Upper lobe of left lung (tissue), 6 donors: ENCODE measurements at places on chromosomes 3 and 15. TPM values are rescaled to one million over a fixed set of nuclear protein-coding genes. Genes with fewer than 3 reads are reported as not detected.

- DNase-seq: peak; percentile 15
Measured at GRCh38 chr3:111712294-111713167, 117.4 kb upstream of the ZBED2 start.

Gene TMEM108
- 3.1 TPM for total RNA-seq

DNA sequence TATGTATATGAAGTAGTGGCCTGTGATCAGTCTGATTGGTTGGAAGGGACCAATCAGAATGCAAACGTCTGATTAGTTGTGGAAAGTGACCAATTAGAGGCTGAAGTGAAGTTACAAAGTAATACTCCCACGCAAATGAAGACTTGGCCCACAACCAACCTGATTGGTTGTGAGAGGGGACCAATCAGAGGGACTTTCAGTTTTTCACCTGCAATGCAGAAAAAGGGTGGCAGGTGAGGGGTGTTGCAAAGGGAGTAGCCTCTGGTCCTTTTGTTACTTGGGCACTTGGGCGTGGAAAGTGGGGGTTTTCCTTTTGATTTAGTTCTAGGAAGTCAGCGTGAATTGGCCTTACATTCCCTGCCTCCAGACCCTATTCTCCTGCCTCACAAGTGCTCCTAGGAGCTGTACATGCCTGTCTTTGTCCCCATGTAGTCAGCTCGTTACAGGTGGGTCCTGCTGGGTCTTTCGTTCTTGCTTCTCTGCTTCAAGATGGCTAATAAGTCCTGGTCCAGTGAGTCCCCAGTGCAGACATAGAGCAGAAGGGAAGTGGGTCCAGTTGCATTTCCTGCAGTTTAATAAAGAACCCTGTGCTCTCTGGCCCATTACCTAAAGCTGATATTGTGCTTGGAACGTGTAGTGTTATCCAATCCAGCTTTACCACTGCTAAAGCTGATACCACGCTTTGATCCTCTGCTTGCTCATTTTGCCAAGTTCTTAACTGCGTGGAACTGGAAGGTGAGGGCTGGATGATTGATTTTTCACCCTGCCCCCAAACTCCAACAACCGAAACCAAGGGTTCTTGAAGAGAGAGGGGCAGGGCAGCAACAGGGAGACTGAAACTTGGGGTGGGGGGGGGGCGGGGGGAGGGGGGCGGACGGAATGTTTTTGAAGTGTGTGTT lies 46.0 kb upstream of the CD47 start:
- DNase-seq: peak; percentile 43

Gene ATP10A
- 40.3 TPM for total RNA-seq

Gene RNF123
- 42.0 TPM for total RNA-seq
